ENCODE measurements at places on chromosomes 12 and 14.

GRCh38 chr12:16560273-16560672 lies 45.7 kb downstream of the LMO3 start:
- no peak for DNase-seq

DNA sequence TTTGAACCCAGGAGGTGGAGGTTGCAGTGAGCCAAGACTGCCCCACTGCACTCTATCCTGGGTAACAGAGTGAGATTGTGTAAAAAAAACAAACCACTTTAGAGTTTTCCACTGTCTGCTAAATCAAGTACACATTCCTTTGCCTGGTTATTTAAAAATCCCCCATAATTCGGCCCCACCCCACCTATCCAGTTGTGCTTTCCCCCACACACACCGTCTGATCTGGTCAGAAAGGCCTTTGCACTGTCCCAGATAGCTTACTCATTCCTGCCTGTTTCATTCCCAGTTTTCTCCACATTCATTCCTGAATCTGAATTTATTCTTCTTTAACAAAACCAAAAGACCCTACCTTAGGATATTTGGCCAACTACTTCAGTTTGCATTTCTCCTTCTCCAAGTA lies 29.5 kb downstream of the NINJ2 start:
- DNase-seq: no peak

GRCh38 chr14:99744873-99745224 lies 48.4 kb upstream of the EML1 start:
- DNase-seq: no peak

GRCh38 chr12:69008520-69008919 lies 75.5 kb upstream of the CPM start:
- DNase-seq: no peak

DNA sequence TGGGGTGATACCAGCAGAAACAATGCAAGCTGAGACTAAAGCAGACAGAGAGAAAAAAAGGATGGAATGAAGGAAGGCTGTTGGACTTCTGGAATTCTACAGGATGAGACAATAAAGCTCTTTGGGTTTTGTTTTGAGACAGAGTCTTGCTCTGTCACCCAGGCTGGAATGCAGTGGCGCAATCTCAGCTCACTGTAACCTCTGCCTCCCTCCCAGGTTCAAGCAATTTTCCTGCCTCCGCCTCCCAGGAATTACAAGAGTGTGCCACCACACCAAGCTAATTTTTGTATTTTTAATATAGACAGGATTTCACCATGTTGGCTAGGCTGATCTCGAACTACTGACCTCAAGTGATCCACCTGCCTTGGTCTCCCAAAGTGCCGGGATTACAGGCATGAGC lies 115.4 kb downstream of the EXOC5 start:
- DNase-seq: no peak

DNA sequence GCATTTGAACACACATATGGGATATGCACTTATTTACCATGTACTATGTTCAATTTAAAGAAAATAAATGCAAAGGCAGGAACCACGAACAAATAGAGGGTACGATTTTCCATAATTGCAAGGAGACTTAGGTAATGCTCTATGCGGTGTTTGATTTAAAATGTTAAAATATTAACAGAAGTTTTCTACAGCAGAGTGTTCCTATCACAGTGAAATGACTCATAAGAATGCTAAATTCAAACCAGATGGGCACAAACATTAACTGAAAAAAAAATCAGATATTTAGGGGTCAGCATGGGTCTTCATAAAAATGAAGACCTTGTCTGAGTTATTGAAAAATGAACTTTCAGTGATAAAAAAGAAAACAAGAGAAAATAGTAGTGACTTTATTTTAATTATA lies 65.4 kb downstream of the LLPH start:
- DNase-seq: no peak

GRCh38 chr12:124577374-124577773 lies 10.0 kb upstream of the NCOR2 start:
- no peak for DNase-seq

GRCh38 chr12:62403031-62403430 lies 63.6 kb upstream of the MON2 start:
- DNase-seq: no peak
